IMR-90 (cell line): ENCODE measurements at places on chromosomes 4 and X. TPM values are rescaled to one million over a fixed set of nuclear protein-coding genes. Genes with fewer than 3 reads are reported as not detected.

DNA sequence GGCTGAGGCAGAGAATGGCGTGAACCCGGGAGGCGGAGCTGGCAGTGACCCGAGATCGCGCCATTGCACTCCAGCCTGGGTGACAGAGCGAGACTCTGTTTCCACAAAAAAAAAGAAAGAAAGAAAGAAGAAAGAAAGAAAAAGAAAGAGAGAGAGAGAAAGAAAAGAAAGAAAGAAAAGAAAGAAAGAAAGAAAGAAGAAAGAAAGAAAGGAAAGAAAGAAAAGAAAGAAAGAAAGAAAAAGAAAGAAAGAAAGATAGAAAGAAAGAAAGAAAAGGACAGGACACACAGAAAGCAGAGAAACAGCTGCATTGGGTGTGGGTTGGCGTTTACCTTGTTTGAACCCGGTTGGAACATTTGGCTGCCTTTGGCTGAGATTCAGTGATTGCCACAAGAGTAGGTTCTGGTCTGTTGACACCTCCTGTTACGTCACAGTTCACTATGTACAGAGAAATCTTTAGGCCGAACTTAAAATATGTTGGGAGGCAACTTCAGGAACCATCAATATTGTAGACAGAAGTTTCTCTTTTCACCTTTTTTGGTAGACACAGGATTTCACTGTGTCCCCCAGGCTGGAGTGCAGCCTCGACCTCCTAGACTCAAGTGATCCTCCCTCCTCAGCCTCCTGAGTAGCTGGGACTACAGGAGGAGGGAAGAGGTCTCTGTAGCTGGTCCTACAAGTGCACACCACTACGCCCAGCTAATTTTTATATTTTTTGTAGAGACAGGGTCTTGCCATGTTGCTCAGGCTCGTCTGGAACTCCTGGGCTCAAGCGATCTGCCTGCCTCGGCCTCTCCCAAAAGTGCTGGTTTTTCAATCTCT is 16.3 kb upstream of the PLCXD1 start:
- no peak for DNase-seq

DNA sequence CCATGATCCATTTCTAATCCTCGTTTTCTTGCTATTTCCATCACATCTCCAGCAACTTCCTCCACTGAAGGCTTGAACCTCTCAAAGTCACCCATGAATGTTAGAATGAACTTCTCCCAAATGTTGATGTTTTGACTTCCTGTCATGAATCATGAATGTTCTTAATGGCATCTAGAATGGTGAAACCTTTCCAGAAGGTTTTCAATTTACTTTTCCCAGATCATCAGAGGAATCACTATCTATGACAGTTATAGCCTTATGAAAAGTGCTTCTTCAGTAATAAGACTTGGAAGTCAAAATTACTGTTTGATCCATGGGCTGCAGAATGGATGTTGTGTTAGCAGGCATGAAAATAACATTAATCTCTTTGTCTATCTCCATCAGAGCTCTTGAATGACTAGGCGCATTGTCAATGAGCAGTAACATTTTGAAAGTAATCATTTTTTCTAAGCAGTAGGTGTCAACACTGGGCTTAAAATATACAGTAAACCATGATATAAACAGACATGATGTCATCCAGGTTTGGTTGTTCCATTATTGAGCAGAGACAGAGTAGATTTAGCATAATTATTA is 268.2 kb downstream of the KCNIP4 start:
- DNase-seq: no peak

TCEANC gene
- 0.53 and 0.99 TPM in 2 replicates for polyA plus RNA-seq

DNA sequence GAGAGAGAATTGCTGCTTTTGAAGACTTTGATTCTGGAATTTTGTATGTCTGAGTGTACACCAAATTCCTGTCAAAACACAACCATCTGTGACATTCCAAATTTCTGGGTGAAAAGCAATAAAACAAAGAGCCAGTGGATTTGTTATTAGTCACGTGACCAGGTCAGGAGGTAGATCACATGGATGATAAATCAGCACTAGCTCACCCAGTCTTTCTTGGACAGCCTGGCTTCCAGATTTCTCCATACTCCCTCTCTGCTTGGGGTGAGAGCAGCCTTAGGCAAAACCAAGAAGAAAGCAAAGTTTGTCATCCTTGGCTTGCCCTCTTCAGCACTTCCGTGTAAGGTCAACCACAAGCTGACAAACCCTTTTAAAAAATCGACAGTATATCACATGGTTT is 194.2 kb downstream of the CLCN4 start:
- peak; percentile 41 for DNase-seq

GRCh38 chr4:79395841-79396240 is 12.2 kb downstream of the GK2 start:
- DNase-seq: no peak

SLC38A5 gene
- 20.0 and 20.4 TPM in 2 replicates for polyA plus RNA-seq

GRCh38 chrX:49792376-49792775 is 36.7 kb upstream of the PAGE4 start:
- no peak for DNase-seq

DNA sequence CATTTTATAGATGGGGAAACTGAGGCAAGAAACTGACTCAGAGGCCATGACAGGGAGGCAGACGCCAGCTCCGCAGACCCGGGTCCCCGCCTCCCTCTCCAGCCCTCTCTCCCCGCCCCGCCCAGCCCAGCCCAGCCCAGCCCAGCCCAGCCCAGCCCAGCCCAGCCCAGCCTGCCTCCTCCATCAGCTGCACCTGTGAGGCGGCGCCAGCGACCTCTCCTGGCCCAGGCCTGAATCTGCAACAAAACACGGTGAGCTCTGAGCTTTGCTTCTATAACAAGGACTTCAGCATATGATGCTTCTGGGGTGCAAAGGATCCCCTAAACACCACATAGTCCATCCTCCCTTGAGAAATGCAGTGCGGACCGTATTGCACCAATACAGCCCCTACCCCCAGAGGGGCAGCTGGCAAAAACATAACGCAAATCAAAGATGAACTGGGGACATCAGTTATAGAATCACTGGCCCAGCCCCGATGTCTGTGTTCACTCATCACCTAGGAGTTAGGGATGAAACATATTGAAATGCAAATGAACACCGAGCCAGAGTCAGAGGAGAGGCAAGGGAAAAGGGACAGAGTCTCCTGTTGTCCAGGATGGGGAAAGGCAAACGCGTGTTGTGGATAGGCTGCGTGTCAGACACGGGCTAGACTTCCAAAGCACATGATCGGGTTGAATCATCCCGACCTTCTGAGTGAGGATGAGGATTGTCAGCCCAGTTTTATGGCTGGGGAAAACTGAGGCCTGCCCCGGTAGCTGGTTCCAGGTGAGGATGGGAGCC is 216.1 kb upstream of the PSAPL1 start:
- DNase-seq: no peak

DNA sequence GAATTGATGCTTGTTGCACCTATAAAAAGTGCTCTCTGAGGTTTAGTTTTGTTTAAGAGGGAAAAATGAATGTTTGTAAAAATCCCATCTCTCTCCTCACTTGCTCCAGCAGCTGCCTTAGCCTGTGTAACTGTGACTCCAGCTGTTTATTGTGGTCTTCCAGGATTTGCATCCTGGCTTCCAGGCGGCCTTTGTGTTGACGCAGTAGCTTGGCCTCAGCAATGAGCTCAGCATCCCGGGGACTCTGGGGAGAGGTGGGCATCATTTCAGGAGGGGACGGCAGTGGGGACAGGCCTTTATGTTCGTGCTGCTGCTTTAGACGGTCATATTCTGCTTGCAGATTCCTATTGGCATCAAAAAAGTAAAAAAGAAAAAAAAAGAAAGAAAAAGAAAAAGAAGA is 75.3 kb upstream of the FTHL17 start:
- DNase-seq: no peak

GRCh38 chr4:129614611-129615010 is 518.7 kb downstream of the C4orf33 start:
- no peak for DNase-seq

- DNase-seq: peak; percentile 52
These were observed 153.4 kb downstream of the ARX start for GRCh38 chrX:24862343-24862742.

MTCP1 gene
- polyA plus RNA-seq: 4.2 and 4.9 TPM in 2 replicates

- no peak for DNase-seq
These were observed 22.3 kb downstream of the UBA6 start for GRCh38 chr4:67678612-67679011.

BGN gene
- 269 and 298 TPM in 2 replicates for polyA plus RNA-seq

RRH gene
- 0.05 and 0.11 TPM in 2 replicates for polyA plus RNA-seq

- DNase-seq: no peak
These were observed 34.6 kb upstream of the CXCL8 start for GRCh38 chr4:73705721-73706120.

GRCh38 chr4:1029529-1029928 is 18.1 kb downstream of the FGFRL1 start:
- DNase-seq: no peak

DNA sequence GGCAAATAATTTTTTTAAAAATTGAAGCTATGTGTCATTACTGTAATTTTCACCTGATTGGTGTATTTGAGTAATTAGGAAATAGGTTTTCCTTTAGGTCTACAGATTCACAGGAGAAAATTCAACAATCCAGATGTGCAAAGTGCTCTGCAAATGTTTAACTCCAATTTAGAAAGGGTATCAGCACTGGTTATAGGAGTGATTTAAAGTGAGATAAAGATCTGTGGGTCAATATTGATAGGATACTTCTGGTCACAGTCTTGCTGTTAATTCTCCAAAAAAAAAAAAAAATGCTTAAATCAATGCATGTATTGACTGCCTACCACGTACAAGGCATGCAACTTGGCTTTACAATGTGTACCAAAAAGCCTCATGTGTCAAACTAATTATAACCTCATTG is 271.3 kb downstream of the PPP3CA start:
- no peak for DNase-seq

SH3TC1 gene
- polyA plus RNA-seq: 2.2 and 2.3 TPM in 2 replicates

ARMCX5 gene
- 9.6 and 12.2 TPM in 2 replicates for polyA plus RNA-seq

GRCh38 chrX:108468486-108468885 is 28.8 kb downstream of the COL4A5 start:
- DNase-seq: peak; percentile 71
